ENCODE measurements at places on chromosomes 12 and 14.
A peak's percentile ranks its signal among the peaks of the same experiment; 100 is the strongest.

- no peak for DNase-seq
Observed at GRCh38 chr12:98954506-98954905, 309.4 kb downstream of the APAF1 start.

- no peak for DNase-seq
Observed at GRCh38 chr14:101189266-101189665, 285.7 kb upstream of the RTL1 start.

- DNase-seq, result peak; percentile 21
Observed at GRCh38 chr14:61444215-61444768, 122.9 kb downstream of the PRKCH start.

GRCh38 chr12:99334285-99335056 is 313.1 kb upstream of the GARIN6 start:
- no peak for DNase-seq

- DNase-seq, result no peak
Observed at GRCh38 chr14:77923131-77923936, 123.4 kb downstream of the ADCK1 start.

DNA sequence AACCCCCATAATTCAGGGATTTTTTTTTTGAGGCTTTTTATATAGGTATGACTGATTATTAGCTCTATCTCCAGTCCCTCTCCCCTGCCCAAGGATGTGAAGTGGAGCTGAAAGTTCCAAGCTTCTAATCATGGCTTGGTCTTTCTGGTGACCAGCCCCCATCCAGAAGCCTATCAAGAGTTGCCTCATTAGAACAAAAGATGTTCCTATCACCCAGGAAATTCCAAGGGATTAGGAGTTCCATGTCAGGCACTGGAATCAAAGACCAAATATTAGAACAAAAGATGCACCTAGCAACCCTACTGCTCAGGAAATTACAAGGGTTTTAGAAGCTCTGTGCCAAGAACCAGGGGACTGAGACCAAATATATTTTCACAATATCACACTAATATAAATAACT is 29.9 kb downstream of the LRP6 start:
- no peak for DNase-seq
